ENCODE measurements at places on chromosomes 3 and 15.

DNA sequence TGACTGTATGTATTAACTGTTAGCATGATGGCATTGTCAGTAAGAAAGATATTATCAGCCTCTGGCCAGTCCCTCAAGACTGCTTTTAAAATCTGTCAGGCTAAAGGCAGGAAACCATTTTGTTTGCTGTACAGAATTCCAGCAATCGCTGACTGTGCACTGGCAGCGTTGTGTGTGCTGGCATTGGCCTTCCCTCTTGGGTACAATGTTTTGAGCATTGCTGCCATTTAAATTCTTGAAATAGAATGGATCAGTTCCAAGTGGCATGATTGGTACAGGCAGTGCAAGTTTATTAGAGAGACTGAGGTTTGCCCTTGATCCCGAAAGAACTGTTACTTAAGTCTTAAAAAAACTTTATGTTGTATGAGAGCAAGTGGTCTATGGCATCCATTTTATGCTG, 788.7 kb downstream of the OTOL1 start:
- no peak for DNase-seq

GRCh38 chr3:29822071-29822470, 541.2 kb downstream of the RBMS3 start:
- no peak for DNase-seq

DNA sequence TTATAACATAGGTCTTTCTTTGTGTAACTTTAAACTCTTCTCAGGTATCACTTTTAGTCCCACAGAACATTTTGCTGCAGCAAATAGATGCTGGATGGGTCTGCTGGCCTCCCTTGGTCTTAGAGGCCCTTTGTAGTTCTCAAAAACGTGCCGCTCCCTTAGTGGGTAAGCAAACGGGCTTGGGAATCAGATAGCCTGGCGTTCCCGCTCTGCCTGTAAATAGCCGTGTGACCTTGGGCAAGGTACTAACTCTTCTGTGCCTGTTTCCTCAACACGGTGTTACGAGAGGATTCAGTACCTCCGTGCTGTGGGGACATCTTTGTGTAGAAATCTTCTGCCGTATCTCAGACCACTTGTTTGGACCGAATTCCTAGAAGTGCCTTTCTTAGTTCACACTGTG, 64.4 kb downstream of the DNAJB8 start:
- DNase-seq, result no peak

GRCh38 chr15:70587896-70588567, 175.3 kb downstream of the UACA start:
- DNase-seq, result no peak

DNA sequence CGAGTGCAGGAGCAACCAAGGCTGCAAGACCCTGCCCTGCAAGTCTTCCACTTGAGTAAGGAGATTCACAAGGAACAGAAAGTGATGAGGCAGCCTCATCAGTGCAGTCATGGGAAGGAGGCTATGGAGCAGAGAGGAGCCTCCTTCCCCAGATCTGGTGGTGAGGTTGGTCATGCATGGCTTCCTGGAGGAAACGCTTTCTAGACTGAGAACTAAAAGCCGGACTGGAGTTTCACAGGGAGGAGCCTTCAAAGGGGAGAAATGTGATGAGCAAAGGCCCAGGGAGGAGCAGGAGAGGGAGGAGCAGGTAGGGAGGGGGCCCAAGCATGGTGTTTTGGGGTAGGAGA, 139.9 kb downstream of the SRGAP3 start:
- no peak for DNase-seq

- DNase-seq, result no peak
Measured at GRCh38 chr15:90991587-90992285, 2.6 kb downstream of the PRC1 start.

DNA sequence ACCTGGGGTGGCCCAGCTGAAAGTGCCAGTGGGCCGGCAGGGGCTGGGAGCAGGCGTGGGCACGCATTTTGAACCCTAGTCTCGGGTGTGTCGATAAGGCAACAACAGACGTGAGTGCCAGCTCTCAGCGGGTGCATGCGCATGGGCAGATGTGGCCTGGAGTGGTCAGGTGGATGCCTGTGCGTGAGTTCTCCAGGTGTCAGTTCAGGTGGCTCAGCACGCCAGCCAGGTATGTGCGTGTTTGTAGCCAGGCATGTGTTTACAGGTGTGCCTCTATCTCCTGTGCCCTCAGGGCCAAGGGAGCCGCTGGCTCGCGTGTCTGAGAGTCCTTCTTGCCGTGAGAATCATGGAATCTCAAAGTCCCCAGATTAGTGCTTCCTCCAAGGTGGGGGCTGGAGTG, 14.8 kb downstream of the CYP1A2 start:
- DNase-seq, result no peak

DNA sequence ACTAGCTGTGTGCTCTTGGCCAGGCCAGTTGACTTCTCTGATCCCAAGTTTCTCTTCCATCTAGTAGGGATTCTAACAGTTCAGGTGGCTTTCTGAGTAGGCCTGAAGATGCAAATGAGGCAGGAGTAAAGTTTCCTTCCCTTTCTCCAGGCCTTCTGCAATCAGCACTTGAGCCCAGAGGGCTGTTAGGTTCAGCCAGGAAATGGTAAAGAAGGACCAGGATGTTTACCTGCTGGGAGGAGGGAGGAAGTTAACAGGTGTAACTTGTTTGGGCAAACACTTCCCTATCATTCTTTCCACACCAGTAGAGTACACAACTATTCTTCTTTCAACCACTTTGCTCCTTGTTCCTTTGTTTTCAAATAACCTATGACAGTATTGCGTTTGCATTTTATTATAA, 13.3 kb upstream of the TNFSF10 start:
- DNase-seq, result no peak

DNA sequence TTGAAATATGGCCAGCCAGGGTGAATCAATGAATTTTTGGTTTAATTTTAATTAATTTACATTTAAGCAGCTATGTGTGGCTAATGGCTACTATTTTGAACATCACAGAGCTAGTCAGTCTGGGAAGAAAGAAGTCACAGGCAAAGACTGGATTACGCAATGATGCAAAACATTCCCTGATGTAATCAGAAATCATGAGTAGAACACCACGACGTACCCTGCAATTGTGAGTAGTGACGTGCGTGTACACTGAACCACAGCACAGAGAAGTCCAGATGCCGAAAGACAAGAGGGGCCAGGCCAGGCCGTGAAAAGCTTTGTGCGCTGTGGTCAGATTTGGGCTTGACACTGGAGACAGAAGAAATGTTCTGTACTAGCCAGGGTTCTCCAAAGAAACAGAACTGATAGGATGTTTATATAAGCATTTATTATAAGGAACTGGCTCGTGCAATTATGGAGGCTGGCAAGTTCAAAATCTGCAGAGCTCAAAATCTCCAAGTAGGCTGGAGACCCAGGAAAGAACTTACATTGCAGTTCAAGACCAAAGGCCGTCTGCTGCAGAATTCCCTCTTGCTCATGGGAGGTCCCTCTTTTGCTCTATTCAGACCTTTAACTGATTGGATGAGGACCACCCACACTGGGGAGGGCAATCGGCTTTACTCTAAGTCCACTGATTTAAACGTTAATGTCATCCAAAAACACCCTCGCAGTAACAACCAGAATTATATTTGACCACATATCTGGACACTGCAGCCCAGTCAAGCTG, 44.6 kb downstream of the SH3BP5 start:
- no peak for DNase-seq

- no peak for DNase-seq
Measured at GRCh38 chr15:80846031-80846815, 67.1 kb downstream of the CEMIP start.

DNA sequence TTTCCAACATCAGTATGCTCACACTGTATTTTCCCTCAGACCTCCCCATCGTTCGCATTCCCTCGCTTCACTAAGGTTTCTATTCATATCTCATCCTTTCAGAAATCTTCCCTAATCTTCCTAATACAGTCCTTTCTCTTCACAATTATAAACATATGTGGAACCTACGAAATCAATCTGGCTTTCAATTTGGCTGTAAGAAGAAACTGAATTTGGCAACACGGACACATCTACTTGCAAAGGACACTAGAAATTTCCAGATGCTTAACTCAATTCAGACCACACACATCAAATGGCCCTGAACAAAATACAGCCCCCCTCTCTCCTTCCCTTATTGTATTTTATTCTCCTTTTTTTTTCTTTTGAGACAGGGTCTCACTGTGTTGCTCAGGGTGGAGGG, 39.1 kb upstream of the TM4SF19 start:
- DNase-seq, result no peak

DNA sequence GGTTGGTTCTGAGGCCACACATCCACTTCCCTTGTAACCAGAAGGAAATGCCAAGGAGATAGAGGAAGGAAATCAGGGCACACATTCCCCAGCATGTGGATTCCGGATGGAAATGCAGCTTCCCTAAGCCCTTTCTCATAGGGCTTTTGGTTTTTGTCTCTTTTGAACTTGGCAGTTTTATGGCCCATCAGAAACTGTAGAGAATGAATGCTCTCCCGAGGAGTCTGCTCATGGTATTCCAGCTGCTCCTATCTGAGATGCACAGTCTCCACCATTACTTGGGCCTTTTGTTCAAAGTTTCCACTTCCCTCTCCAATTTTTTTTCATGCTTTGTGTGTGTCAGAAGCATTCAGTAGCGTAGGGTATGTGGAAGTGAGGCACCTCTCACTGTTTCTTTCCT, 21.2 kb downstream of the XYLB start:
- DNase-seq, result no peak

- DNase-seq, result no peak
Measured at GRCh38 chr15:26848498-26848897, 18.4 kb upstream of the GABRA5 start.

GRCh38 chr3:77655396-77655795, 615.5 kb downstream of the ROBO2 start:
- DNase-seq, result no peak

DNA sequence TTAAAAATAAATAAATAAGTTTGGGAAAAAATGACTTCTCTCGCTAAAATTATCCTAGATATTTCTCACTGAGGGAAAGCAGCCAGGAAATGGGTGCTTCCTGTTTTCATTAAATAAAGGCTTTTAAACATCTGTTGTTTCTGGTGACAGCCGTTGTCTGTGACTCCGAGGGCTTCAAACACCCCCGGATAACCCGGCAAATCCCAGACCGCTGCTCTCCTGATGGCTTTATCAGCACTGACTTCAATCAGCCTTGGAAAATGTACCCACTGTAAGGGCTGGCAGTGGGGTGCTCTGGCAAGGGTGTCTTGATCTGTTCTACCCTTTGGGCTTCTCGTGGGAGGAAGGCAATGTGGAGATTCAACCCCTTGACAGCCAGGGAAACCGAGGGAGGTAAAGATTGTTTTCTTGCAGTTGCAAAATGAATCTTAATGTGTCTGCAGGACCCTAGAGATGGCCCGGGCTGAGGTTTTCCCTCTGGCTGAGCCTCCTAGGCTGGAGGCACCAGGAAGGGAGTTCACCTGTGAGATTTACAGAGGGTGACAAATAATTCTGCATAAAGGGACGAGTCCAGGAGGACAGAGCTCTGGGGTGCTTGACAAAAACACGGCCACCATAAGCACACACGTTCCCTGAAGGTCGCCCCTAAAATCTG, 33.6 kb upstream of the SEC13 start:
- DNase-seq, result no peak

DNA sequence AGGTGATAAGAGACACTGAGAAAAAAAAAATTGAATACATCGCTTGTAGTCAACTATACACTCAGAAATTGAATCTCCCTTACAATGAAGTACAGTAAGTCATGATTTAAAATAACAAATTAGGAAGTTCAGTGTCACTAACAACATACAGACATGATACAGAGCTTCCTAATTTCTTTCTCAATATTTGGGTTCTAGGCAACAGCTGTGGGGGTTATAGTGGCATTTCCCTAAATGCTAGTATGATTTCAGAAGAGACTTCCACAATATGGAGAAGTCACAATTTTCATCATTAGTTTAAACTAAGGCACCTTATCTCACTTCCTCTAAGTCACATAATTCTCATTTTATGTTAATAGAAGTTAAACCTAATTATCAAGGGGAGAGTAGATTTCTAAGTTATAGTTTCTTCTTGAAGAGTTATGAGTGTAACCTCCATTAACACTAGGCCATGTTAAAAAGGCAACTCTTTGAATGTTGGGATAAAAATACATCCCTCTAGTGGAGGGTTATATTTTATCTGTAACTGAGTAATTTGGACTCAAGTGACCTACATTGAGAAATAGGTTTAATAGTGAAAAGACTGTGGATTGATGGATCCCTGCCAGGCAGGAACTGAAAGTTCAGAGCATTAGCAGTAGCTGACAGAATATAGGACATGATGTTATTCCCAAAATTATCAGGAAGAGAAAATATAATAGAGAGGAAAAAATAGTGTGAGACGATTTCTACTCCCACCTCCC, 286.0 kb upstream of the SUCLG2 start:
- DNase-seq, result no peak

- DNase-seq, result peak; percentile 24
Measured at GRCh38 chr3:152151216-152151876, 117.4 kb upstream of the MBNL1 start.

- DNase-seq, result no peak
Measured at GRCh38 chr3:25378786-25379311, 49.2 kb upstream of the RARB start.

DNA sequence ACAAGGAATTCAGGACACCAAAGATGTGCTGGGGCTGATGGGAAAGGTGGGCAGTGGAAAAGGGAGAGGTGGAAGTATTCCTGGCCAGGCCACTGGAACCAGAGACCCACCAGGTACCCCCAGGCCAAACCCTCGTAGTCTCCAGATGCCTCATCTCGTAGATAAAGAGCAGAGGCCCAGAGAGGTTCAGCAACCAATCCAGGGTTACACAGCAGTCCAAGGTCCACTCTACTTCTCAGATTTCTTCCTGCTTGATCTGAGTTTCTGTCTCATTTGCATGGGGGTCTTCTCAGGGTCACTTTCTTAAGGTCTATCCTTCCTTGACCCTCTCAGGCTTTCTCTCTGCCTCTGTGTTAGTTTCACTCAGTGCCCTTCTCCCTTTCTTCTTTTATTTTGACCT, 5.1 kb downstream of the TTC21A start:
- no peak for DNase-seq

GRCh38 chr15:80816049-80816653, 37.0 kb downstream of the CEMIP start:
- no peak for DNase-seq
